ENCODE measurements at places on chromosomes 16 and 17. TPM values are rescaled to one million over a fixed set of nuclear protein-coding genes. Genes with fewer than 3 reads are reported as not detected.

DNA sequence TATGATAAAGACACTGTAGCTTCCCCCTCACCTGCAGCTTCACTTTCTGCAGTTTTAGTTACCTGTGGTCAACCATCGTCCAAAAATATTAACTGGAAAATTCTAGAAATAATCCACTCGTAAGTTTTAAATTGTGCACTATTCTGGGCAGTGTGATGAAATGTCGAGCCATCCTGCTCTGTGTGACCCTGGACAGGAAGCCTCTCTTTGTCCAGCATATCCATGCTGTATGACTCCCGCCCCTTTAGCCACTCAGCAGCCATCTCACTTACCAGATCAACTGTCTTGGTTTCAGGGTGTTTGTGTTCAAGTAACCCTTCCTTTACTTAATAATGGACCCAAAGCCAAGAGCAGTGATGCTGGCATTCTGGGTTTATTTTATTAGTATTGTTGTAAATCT lies 56.1 kb downstream of the SIAH1 start:
- DNase-seq: no peak

GRCh38 chr16:81716478-81717225 lies 62.4 kb upstream of the PLCG2 start:
- no peak for DNase-seq

- DNase-seq: no peak
These were observed 186.6 kb downstream of the WWOX start for GRCh38 chr16:78286065-78286464.

The ODAD4 gene
- total RNA-seq: 0.56 TPM

GRCh38 chr17:28261219-28261618 lies 57.8 kb upstream of the TMEM97 start:
- DNase-seq: no peak
